Ascending aorta (tissue), 2 donors: ENCODE measurements at places on chromosomes 1 and 21. TPM values are rescaled to one million over a fixed set of nuclear protein-coding genes. Genes with fewer than 3 reads are reported as not detected.

DNA sequence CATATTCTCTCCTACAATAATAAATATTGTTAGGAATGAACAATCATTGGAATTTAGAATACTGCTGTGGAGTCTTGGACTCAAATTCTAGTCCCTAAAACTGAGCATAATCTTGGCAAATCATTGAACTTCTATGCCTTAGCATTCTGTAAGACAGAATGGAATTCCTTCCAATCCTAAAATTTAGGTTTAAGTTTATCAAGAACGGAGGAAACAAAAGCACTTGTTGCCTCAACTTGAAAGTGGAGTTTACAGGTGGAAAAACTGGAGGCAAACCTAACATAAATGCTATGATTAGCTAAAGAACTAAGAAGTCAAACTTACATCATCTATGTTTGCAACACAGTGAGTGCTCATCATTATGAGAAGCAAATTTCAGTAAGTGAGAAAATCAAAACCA is 55.7 kb downstream of the BCL9 start:
- H3K27ac ChIP-seq = no peak overlapping the region
- no peaks in the 10 kb centered on the region for H3K36me3 ChIP-seq
- no peak overlapping the region for H3K4me3 ChIP-seq
- peaks cover 10% of the 10 kb centered on the region for H3K4me1 ChIP-seq

GRCh38 chr1:12080156-12080555 is 17.1 kb downstream of the TNFRSF8 start:
- H3K27ac ChIP-seq = no peak overlapping the region
- no peaks in the 10 kb centered on the region for H3K36me3 ChIP-seq
- no peak for DNase-seq
- H3K4me1 ChIP-seq = no peaks in the 10 kb centered on the region
- H3K27me3 ChIP-seq = no peaks in the 10 kb centered on the region

- no peak overlapping the region for H3K4me3 ChIP-seq
- DNase-seq = peak; percentile 39
- no peaks in the 10 kb centered on the region for H3K36me3 ChIP-seq
- peak overlapping the region; percentile 69 for H3K27ac ChIP-seq
- peaks cover 10% of the 10 kb centered on the region for H3K4me1 ChIP-seq
These were observed 79.6 kb downstream of the PSMG1 start for GRCh38 chr21:39103689-39104088.

- peak overlapping the region; percentile 57 for H3K27ac ChIP-seq
- no peak overlapping the region for H3K4me3 ChIP-seq
- no peak for DNase-seq
These were observed 176.1 kb downstream of the CLIC6 start for GRCh38 chr21:34844924-34845238.

DNA sequence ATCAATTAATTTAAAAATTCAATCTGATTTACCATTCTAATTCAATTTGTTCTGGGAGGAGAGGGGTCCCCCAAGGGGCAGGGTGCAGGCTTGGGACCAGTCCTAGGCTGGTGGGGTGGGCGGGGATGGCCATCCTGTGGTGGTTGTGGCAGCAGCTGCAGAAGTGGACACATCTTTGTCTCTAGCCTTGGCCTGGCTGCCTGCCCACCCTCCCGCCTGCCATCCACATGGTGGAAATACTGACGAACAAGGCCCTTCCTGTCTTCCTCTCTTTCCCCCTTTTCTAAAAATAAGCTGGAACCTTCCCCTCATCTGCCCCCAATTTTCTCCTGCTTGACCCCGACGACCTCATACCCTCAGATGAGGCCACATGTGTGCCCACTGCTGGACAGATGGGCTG is 130.9 kb downstream of the FOXD2 start:
- H3K4me3 ChIP-seq = no peak overlapping the region
- no peak overlapping the region for H3K27ac ChIP-seq
- peaks cover 11% of the 10 kb centered on the region for H3K4me1 ChIP-seq
- DNase-seq = no peak
- no peaks in the 10 kb centered on the region for H3K27me3 ChIP-seq

DNA sequence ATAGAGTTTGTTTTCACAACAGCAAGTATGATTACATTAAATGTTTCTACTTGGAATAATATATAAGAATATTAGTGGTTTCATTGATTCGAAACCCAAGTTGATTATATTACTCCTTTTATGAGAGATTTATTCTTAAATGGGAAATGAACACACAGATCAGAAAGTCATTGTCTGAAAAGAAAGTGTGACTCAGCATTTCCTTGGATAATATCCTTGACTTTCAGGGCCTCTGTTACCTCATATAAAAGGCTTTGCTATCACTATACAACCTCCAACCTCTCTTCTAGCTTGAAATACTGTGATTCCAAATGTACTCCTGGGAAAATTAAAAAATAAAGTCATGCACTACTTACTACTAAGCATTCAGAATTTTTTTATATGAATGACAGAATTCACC is 295.3 kb upstream of the LYPLAL1 start:
- H3K27me3 ChIP-seq = no peaks in the 10 kb centered on the region
- no peak overlapping the region for H3K27ac ChIP-seq
- DNase-seq = no peak
- H3K36me3 ChIP-seq = no peaks in the 10 kb centered on the region
- no peak overlapping the region for H3K4me3 ChIP-seq

GRCh38 chr1:22284236-22284635 is 141.3 kb upstream of the WNT4 start:
- no peaks in the 10 kb centered on the region for H3K27me3 ChIP-seq
- H3K36me3 ChIP-seq = no peaks in the 10 kb centered on the region
- no peak overlapping the region for H3K4me3 ChIP-seq
- H3K4me1 ChIP-seq = no peaks in the 10 kb centered on the region
- no peak for DNase-seq

- no peaks in the 10 kb centered on the region for H3K27me3 ChIP-seq
- no peaks in the 10 kb centered on the region for H3K4me1 ChIP-seq
- H3K27ac ChIP-seq = peak overlapping the region; percentile 88
- H3K36me3 ChIP-seq = no peaks in the 10 kb centered on the region
- H3K4me3 ChIP-seq = peak overlapping the region; percentile 90
These were observed 1.1 kb downstream of the RYR2 start for GRCh38 chr1:237042892-237043576.

- no peaks in the 10 kb centered on the region for H3K27me3 ChIP-seq
- H3K36me3 ChIP-seq = no peaks in the 10 kb centered on the region
- no peaks in the 10 kb centered on the region for H3K4me1 ChIP-seq
- no peak overlapping the region for H3K27ac ChIP-seq
- DNase-seq = no peak
These were observed 89.8 kb upstream of the TMPRSS15 start for GRCh38 chr21:18493422-18493821.

GRCh38 chr1:212012034-212012740 is 23.2 kb downstream of the INTS7 start:
- H3K4me1 ChIP-seq = no peaks in the 10 kb centered on the region
- no peaks in the 10 kb centered on the region for H3K27me3 ChIP-seq
- no peak overlapping the region for H3K27ac ChIP-seq
- DNase-seq = no peak
- H3K4me3 ChIP-seq = no peak overlapping the region
- H3K36me3 ChIP-seq = no peaks in the 10 kb centered on the region

- no peaks in the 10 kb centered on the region for H3K4me1 ChIP-seq
- H3K36me3 ChIP-seq = no peaks in the 10 kb centered on the region
- no peak overlapping the region for H3K27ac ChIP-seq
- no peak overlapping the region for H3K4me3 ChIP-seq
- no peaks in the 10 kb centered on the region for H3K27me3 ChIP-seq
- no peak for DNase-seq
These were observed 8.4 kb downstream of the SAMD11 start for GRCh38 chr1:932173-932510.

GRCh38 chr1:180815188-180815587 is 97.5 kb upstream of the KIAA1614 start:
- DNase-seq = no peak
- no peaks in the 10 kb centered on the region for H3K27me3 ChIP-seq
- no peaks in the 10 kb centered on the region for H3K4me1 ChIP-seq
- no peak overlapping the region for H3K4me3 ChIP-seq

- H3K4me1 ChIP-seq = no peaks in the 10 kb centered on the region
- no peak for DNase-seq
- no peak overlapping the region for H3K27ac ChIP-seq
- no peak overlapping the region for H3K4me3 ChIP-seq
- no peaks in the 10 kb centered on the region for H3K36me3 ChIP-seq
These were observed 578.3 kb upstream of the NR5A2 start for GRCh38 chr1:199449221-199449620.

DNA sequence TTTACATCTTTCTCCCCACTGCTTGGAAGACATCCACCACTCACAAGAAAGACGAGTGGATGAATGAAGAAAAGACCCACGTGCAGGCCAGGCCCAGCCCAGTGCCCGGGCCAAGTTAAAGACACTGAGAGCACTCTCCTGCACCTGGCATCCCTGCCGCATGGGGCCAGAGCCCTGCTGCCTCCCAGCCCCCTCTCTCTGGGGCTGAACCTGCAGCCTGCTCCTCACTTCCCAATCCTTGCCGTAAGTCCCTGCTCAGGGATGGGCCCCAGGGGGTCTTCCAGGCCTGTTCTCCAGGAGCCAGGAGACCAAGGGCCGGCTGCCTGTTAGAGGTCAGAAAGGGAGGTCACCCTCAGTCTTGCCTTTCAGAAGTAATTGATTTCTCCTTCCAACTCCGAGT is 168.5 kb upstream of the ZC3H12A start:
- DNase-seq = no peak
- no peaks in the 10 kb centered on the region for H3K4me1 ChIP-seq
- no peak overlapping the region for H3K4me3 ChIP-seq
- H3K27me3 ChIP-seq = no peaks in the 10 kb centered on the region

DNA sequence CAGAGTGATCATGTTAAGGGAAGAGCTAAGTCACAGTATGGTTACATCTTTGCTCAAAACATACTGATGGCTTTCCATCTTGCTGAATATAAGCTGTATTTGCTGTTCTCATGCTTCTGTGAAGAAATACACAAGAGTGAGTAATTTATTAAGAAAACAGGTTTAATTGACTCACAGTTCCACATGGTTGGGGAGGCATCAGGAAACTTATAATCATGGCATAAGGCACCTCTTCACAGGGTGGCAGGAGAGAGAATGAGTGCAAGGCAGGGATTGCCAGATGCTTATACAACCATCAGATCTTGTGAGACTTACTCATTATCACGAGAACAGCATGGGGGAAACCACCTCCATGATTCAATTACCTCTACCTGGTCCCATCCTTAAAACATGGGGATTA is 24.4 kb upstream of the RGS5 start:
- no peaks in the 10 kb centered on the region for H3K36me3 ChIP-seq
- no peak for DNase-seq
- no peak overlapping the region for H3K4me3 ChIP-seq
- H3K27ac ChIP-seq = no peak overlapping the region
- no peaks in the 10 kb centered on the region for H3K27me3 ChIP-seq
- peaks cover 20% of the 10 kb centered on the region for H3K4me1 ChIP-seq

GRCh38 chr21:27813750-27814149 is 846.9 kb upstream of the ADAMTS5 start:
- H3K4me1 ChIP-seq = no peaks in the 10 kb centered on the region
- no peak for DNase-seq
- H3K27ac ChIP-seq = no peak overlapping the region
- no peak overlapping the region for H3K4me3 ChIP-seq
- H3K36me3 ChIP-seq = no peaks in the 10 kb centered on the region

DNA sequence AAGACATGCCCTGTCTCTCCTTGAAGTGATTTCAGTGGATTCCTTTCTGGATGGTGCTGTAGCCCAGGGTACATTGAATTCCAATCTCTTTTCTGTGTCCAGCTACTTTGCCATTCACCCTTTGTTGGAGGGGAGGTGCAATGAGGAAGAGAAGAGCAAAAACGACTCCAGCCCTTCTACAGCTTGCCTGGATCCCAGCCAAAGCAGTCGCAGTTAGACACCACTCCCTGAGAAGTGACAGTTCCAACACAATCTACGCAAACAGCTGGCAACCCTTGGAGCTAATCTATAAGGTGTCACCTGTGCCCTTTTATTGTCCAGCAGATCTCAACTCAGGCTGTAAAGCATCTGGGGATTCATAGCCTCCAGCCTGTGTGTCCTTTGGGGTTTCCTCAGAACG is 4.6 kb downstream of the CD244 start:
- no peak overlapping the region for H3K27ac ChIP-seq
- H3K27me3 ChIP-seq = no peaks in the 10 kb centered on the region
- DNase-seq = no peak
- H3K4me1 ChIP-seq = no peaks in the 10 kb centered on the region

- no peak overlapping the region for H3K27ac ChIP-seq
- no peaks in the 10 kb centered on the region for H3K27me3 ChIP-seq
- no peak overlapping the region for H3K4me3 ChIP-seq
- no peak for DNase-seq
- H3K4me1 ChIP-seq = no peaks in the 10 kb centered on the region
These were observed 2021.9 kb downstream of the MRPL39 start for GRCh38 chr21:23585419-23585818.

- DNase-seq = no peak
- no peaks in the 10 kb centered on the region for H3K27me3 ChIP-seq
- peaks cover 5% of the 10 kb centered on the region for H3K36me3 ChIP-seq
- H3K27ac ChIP-seq = no peak overlapping the region
- no peak overlapping the region for H3K4me3 ChIP-seq
These were observed 46.8 kb upstream of the C1orf198 start for GRCh38 chr1:230915078-230915477.

DNA sequence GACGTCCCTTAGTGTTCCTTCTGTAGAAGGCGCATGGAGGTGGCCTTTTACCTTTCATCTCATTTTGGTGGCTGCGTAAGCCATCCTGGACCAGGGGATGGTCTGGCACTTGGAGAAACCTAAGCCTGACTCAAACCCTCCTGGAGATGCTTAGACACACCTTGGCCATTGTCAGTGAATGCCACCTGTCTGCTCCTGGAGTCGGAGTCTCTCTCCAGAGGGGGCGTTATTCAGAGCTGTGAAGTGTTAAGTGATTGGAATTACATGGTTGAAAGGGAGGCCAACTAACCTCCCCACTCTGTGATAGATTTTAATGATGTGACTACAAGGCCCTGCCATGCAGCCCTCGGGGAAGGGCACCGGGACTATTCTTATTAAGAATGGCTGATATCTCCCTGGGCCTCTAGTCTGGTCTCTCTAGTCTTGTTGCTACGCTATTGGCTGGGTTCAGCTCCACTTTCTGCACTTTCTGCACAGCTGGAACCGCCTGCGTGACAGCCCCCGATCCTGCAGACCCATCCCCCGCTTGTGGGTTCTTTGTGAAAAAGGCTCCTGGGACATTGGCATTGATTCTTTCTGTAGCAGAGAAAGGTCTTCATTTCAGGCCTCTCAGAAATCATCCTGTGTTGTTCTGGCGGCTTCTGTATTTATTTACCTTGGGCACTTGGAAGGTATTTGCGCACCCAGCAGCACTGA is 4.2 kb downstream of the RASSF5 start:
- H3K36me3 ChIP-seq = no peaks in the 10 kb centered on the region
- peaks cover 34% of the 10 kb centered on the region for H3K4me1 ChIP-seq
- no peak for DNase-seq
- no peak overlapping the region for H3K27ac ChIP-seq
- H3K4me3 ChIP-seq = no peak overlapping the region
- no peaks in the 10 kb centered on the region for H3K27me3 ChIP-seq

The RNF11 gene
- 56.9 TPM for total RNA-seq

The CFHR4 gene
- not detected for total RNA-seq

The SMCP gene
- not detected for total RNA-seq

The PCBP3 gene
- total RNA-seq = not detected

The TP73 gene
- total RNA-seq = not detected

- peaks cover 5% of the 10 kb centered on the region for H3K4me1 ChIP-seq
- peak overlapping the region; percentile 52 for H3K27ac ChIP-seq
- no peaks in the 10 kb centered on the region for H3K36me3 ChIP-seq
- no peak for DNase-seq
These were observed 201.3 kb downstream of the NCAM2 start for GRCh38 chr21:21199342-21200102.

The CFAP74 gene
- not detected for total RNA-seq

The ACTL8 gene
- not detected for total RNA-seq

The TMOD4 gene
- total RNA-seq = not detected
